NCI-H226 (cell line): ENCODE measurements at places on chromosomes 2 and 18.

- peak; percentile 24 for DNase-seq
These were observed 17.6 kb downstream of the SLC39A10 start for GRCh38 chr2:195674491-195675221.

GRCh38 chr18:52682260-52682659 lies 342.3 kb downstream of the DCC start:
- DNase-seq = no peak

GRCh38 chr2:227389661-227390060 lies 1.9 kb upstream of the SCYGR1 start:
- DNase-seq = no peak

GRCh38 chr2:158835431-158835830 lies 40.3 kb downstream of the DAPL1 start:
- DNase-seq = no peak

DNA sequence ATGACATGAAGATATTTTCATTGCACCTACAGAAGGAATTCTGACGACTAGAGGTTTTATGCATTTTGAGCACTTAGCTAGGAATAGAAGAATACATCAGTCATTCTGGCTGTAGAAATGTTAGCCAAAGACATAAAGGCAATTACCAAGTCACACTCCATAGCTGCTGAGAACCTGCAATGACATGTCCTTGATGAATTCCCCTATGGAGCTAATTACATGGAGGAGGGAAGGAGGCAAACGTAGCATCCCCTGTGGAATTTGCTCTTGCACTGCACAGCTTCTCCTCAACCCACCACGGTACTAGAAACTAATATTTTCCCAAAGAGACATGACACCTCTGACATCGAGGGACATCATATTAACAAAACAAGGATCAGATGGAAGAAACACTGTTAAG lies 174.0 kb upstream of the SESTD1 start:
- no peak for DNase-seq

DNA sequence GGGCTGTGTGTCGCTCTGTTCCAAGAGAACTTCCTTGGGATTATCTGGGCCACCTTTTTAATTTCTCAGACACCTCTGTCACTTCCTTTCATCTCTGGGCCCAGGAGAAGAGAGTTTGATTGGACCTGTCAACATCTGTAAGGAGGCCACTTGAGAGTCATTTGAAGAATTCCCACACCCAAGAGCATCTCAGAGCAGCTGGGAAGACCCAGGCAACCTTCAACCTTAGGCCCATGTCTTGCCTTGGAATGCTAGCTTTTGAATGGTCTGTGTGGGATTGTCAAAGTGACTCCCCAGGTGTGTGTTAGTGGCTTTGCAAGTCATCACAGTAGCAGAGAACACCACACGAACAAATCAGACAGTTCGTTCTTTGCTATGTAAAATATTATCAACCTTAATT lies 280.3 kb downstream of the CYRIA start:
- no peak for DNase-seq

DNA sequence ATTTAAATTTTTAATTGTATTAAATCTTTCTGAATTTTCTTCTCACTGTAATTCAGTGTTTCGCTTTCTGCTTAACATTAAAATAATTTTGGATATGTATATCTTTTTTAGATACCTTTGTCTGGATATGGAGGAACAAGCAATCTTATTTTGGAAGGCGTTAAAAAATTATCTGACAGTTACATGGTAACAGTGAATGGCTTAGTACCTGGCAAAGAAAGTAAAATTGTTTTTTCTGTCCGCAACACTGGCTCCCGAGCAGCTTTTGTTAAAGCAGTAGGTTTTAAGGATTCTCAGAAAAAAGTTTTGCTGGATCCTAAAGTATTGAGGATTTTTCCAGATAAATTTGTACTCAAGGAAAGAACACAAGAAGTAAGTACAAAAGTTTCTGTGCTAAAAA lies 95.7 kb downstream of the CEP192 start:
- DNase-seq = no peak

DNA sequence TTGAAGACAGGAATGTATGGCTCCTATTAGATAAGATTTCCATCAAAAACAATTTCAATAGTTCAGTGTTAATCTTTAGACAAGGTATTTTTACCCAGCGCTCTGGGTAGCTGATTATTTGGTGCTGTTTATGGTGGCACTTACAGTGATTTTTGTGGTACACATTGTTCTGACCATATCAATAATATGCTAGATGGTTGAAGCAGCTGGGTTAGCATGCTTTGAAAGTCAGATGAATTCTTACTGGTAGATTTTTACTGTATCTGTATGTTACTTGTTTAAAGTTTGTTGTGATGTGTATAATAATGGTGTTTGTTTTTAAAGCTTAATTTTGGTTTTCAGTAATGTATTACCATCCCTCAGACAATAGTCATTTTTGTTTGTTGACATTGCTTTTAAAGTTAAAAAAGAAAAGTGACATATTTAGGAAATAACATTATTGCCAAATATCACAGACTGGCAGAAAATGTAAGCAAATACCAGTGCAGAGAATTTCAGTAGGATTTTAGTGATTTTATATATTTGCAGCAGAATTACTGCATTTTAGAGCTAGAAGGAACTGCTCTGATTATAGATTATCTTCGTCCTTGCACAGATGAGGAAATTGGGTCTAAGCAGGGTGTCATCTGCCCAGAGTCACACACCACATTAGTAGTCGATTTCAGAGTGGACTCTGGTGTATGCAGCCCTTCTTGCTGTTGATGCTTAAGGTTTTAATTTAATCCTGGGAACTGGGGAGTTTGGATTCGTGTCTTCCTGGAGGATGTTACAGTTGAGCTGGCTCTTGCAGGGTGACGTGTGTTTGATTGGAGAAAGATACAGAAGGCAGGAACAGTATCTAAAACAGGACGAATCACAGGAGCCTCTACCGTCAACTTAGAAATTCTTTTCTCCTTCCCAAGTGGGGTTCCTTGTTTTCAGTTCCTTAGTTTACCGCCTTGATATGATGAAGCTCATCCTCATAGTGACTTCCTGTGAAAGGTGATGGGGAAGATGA lies 6.6 kb downstream of the SOCS6 start:
- DNase-seq = no peak
